HCT116 (cell line): ENCODE measurements at places on chromosomes 5 and 9.

- no peak for DNase-seq
Observed at GRCh38 chr5:179130101-179130681, 70.0 kb downstream of the ZNF354C start.

- DNase-seq = no peak
Observed at GRCh38 chr9:3513265-3513818, 12.5 kb downstream of the RFX3 start.

- no peak for DNase-seq
Observed at GRCh38 chr5:139763930-139764791, 31.4 kb upstream of the PSD2 start.

- DNase-seq = no peak
Observed at GRCh38 chr9:135962696-135963307, 1.6 kb upstream of the UBAC1 start.

DNA sequence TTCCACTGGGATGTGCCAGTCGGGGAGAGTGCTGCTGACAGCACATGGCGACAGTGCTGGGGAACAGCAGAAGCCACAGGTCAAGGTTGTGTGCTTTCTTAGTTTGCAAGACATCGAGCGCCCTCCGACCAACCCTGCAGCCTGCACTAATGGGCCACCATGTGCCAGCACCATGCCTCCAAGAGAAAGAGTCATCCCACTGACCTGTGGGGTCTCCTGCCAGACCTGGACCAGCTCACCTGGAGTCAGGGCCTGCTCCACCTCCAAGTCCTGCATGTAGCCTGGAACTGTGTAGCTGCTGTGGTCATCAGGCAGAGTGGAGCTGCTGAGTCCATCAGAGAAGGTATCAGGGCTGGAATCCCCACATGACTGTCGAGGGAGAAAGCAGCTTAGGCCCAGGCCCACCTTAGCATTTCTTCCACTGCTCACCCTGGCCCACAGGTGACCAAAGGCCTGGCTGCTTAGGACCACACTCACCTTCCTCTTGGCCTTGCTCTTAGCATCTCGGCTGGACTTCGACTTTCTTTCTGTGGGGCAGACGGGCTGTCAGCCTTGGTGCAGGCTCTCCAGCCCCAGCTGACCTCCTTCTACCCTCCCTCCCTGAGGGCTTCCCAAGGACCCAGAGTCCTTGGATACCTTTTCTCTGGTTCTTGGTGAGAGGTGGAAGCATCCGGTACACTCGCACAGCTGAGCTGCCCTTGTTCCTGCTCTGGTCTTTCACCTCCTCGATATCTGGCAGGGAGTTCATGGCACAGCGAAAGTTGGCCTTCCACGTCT, 4.1 kb downstream of the IRF1 start:
- DNase-seq = no peak

GRCh38 chr5:59204114-59204897, 621.4 kb downstream of the RAB3C start:
- DNase-seq = no peak

- no peak for DNase-seq
Observed at GRCh38 chr9:78858266-78858665, 561.3 kb downstream of the PSAT1 start.

- no peak for DNase-seq
Observed at GRCh38 chr5:157460921-157461792, 1.1 kb downstream of the NIPAL4 start.

DNA sequence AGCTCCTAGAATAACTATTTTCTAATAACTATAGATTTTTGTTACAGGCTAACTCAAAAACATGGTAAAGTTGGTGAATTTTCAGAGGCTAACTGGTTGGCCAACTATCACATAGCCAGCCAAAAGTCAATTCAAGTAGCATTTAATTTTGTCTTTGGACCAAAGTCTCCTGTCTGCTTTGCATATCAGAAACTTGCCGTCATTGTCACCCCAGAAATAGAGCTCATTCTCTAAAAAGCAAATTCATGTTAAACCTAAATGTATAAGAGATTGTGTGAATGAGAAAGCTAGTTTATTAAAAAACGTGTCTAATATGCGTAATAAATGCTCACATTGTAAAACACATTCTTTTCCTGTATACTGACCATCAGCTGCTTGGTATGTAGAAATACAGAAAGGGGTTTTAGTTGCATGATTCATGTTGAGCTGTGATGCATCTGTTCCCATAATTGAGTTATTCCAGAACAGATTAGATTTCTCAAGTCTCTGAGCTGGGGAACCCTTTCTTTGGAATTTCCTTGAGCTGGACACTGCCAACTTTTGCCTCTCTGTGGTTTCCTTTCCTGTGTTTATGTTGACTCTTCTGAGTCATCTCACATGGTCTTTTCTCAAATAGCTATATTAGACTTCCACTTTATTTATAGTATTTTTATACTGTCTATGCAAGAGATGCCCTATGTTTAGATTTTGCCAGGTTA, 7.3 kb downstream of the SRFBP1 start:
- DNase-seq = peak; percentile 61

DNA sequence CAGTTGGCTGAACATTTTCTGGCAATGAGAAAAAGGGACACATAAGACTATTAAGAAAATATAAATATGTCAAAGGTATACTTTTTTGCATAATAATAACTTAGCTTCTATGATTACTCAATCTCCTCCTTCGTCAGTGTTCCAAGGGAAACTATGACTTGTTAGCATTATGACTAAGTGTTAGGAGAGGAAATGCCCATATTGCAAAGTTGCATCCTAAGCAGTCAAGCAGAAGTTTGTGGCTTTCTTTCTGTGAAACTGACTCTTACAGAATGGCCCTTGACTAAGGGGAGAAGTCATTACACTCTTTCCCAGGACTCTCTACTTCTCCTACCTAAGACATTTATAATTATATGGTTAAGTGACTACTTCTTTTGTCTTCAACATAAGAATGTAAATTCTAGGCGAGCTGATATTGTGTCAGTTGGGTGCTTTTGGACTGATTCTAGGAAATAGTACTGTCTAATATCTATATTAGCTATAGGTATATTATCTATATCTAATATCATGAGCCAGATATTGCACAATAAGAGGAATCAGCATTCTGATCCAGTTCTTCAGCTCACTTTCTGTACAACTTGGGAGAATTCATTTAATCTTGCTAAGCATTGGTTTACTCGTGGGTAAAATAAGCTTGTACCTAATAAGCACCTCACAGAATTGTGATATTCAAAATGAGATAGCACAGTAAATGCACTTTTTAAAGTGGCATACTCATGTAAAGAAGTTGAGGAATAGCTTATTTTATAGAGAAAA, 16.4 kb upstream of the SPINK6 start:
- DNase-seq = no peak

GRCh38 chr5:175867587-175868347, 3.6 kb upstream of the CPLX2 start:
- DNase-seq = peak; percentile 48

GRCh38 chr5:96293966-96294883, 138.8 kb downstream of the PCSK1 start:
- no peak for DNase-seq

GRCh38 chr5:158895588-158895987, 204.1 kb downstream of the EBF1 start:
- DNase-seq = no peak

- no peak for DNase-seq
Observed at GRCh38 chr9:101027733-101028345, 688 bp upstream of the PLPPR1 start.

DNA sequence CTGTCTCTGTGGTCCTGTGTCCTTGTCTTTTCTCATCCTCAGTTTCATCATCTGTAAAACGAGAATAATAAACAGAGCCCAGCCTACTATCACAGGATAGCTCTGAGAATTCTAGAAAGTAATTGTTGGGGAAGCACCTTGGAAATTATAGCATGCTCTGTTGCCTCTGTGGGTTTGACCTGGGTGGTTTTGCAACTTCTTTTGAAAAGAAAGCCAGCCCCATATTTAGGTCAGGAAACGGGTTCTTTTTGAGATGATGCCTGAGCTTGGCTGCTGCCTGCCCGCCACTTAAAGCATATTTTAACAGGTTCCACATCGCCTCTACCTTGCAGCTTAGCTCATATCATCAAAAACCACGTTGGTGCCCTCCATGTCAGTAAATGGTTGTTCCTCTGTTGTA, 111.1 kb downstream of the TLR4 start:
- DNase-seq = no peak

DNA sequence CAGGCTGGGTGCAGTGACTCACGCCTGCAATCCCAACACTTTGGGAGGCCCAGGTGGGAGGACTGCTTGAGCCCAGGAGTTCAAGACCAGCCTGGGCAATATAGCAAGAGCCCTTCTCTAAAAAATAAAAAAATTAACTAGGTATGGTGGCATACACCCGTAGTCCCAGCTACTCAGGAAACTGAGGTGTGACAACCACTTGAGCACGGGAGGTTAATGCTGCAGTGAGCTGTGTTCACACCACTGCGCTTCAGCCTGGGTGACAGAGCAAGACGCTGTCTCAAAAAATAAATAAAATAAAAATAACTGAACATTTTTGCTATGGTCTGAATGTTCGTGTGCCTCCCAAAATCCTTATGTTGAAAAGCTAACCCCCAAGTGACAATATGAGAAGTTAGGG, 24.5 kb downstream of the AGTPBP1 start:
- DNase-seq = no peak

GRCh38 chr5:41095324-41096101, 24.4 kb upstream of the MROH2B start:
- DNase-seq = no peak

- DNase-seq = no peak
Observed at GRCh38 chr9:84294241-84294950, 46.2 kb downstream of the SLC28A3 start.

DNA sequence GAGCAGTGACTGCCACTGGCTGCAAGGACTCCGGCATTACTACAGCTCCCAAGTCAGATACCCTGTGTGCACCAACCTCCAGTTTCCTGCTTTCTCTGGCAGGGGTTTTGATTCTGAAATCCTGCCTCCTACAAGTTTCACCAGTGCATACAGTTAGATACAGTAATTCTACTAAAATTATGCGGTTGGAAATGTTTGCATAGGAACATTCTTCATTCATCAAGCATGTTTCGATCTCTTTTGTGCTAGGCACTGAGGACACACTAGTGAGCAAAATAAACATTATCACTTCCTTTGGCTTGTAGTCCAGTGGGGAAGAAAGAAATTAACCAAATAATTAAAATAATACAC, 152.2 kb downstream of the TMEM167A start:
- DNase-seq = no peak

GRCh38 chr9:137965177-137965795, 87.7 kb downstream of the CACNA1B start:
- no peak for DNase-seq

DNA sequence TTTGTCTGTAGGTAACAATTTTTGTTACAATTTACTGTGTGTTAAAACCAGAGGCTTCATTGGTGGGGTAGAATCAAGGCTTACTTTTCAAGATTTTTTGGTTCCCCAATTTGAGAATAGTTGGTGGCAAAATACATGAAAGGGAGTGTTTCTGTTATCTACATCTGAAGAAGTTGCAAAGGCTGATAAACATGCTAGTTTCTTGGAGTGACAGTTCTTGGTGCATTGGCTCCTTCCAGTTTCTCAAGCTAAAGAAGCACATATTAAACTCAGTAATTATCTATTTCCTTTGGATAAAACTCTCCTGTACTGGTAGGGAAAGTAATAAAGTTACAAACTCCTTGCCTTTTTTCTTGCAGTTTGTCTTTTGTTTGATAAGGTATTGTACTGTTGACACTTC, 5.9 kb downstream of the MACIR start:
- DNase-seq = no peak

- DNase-seq = no peak
Observed at GRCh38 chr5:34919077-34919476, 3.6 kb downstream of the BRIX1 start.

- DNase-seq = no peak
Observed at GRCh38 chr9:20197976-20198685, 409.3 kb upstream of the SLC24A2 start.

GRCh38 chr5:73892806-73893205, 266.8 kb downstream of the ARHGEF28 start:
- no peak for DNase-seq

GRCh38 chr5:65061250-65061973, 292.7 kb downstream of the CWC27 start:
- no peak for DNase-seq

GRCh38 chr9:14674630-14675029, 18.6 kb downstream of the ZDHHC21 start:
- DNase-seq = no peak

DNA sequence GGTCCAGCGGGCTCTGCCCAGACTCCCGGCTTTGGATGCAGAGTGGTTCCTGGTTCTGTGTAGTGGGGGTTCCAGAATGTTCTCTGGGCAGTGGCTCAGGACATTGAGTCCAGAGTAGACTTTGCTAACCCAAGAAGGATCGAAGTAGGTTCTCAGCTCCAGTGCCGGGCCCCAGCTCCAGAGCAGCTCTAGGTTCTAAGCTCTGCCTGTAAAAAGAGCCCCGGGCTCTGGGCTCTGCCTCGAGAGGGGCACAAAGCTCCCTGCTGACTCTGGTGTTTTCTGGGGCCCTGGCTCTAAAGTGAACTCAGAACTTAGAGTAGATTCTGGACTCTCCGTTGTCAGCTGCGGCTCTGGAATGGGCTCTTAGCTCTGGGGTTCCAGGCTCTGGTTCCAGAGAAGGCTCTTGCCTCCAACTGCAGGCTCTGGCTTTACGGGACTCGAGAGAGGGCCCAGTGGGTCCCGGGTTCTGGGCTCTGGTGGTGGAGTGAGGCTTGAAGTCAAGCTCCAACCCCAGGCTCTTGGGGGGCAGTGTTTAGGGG, 414 bp downstream of the WDR38 start:
- DNase-seq = no peak

GRCh38 chr5:84228266-84228665, 156.4 kb downstream of the EDIL3 start:
- no peak for DNase-seq

- no peak for DNase-seq
Observed at GRCh38 chr9:78371981-78372380, 75.1 kb downstream of the PSAT1 start.

GRCh38 chr9:135602789-135603481, 36.4 kb downstream of the GLT6D1 start:
- DNase-seq = peak; percentile 29

DNA sequence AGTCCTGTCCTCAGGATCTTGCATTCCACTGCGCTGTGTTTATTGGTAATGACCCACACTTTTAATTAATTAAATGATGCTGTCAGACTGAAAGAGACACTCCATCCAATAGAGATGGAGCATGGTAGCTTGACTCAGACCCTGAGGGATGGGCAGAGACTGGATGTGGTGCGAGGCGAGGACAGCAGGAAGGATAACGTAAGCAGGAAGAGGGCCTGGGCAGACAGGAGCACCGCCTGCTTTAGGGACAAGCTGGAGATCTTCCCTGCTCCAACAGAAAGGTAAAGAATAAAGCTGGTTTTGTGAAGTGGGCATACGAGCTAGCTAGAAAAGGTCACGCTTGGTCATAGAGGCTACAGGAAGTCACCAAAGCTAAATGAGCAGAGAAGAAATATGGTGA, 3.6 kb upstream of the DOCK8 start:
- no peak for DNase-seq

- DNase-seq = no peak
Observed at GRCh38 chr9:105065098-105066088, 137.4 kb upstream of the ABCA1 start.

GRCh38 chr5:54993318-54993717, 7.9 kb upstream of the ESM1 start:
- DNase-seq = no peak

GRCh38 chr5:17076272-17076671, 140.2 kb upstream of the MYO10 start:
- DNase-seq = no peak

- peak; percentile 23 for DNase-seq
Observed at GRCh38 chr9:97895695-97896332, 26.5 kb downstream of the TRMO start.

- no peak for DNase-seq
Observed at GRCh38 chr5:10343486-10343885, 10.0 kb upstream of the MARCHF6 start.

- DNase-seq = no peak
Observed at GRCh38 chr9:133580419-133580738, 28.8 kb downstream of the FAM163B start.
